Activated T-helper 2 cell treated with anti-CD3 and anti-CD28 coated beads, Interferon-gamma antibody, Interleukin-2, Interleukin-4, amounts not matched to agents 10 μg/mL and 5 μg/mL and 100 μg/mL, durations not matched to agents 14 hours and 24 hours and 36 hours (primary cell): ENCODE measurements at places on chromosomes 12 and 14. TPM values are rescaled to one million over a fixed set of nuclear protein-coding genes. Genes with fewer than 3 reads are reported as not detected.

The NUBPL gene
- 8.7 and 9.5 TPM in 2 replicates for total RNA-seq

- no peak for DNase-seq
Measured at GRCh38 chr12:51185171-51185717, 12.3 kb upstream of the TFCP2 start.

- no peak for DNase-seq
Measured at GRCh38 chr14:25841226-25841625, 756.6 kb downstream of the NOVA1 start.

DNA sequence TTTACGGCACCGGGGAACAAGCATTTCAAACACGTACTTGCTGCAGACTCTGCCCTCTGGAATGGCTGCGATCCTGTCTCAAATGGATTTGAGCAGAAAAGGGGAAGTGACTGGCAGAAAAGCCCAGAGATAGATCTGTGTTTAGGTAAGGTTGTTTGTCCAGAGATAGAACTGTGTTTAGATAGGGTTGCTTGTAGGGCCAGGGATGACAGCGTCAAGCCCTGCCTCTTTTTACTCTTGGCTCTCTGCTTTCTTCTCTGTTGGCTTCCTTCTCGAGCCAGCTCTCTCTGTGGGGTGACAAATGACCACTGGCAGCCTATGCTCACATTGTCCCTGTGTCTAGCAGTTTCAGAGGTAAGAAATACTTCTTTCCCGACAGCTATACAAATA, 11.4 kb downstream of the DGLUCY start:
- DNase-seq, result no peak

The HPD gene
- not detected in 2 replicates for total RNA-seq

GRCh38 chr12:9636150-9636850, 28.6 kb upstream of the KLRB1 start:
- DNase-seq, result no peak

GRCh38 chr12:7068240-7068993, 7.9 kb downstream of the C1S start:
- DNase-seq, result no peak

The SERPINA9 gene
- total RNA-seq, result not detected in 2 replicates

DNA sequence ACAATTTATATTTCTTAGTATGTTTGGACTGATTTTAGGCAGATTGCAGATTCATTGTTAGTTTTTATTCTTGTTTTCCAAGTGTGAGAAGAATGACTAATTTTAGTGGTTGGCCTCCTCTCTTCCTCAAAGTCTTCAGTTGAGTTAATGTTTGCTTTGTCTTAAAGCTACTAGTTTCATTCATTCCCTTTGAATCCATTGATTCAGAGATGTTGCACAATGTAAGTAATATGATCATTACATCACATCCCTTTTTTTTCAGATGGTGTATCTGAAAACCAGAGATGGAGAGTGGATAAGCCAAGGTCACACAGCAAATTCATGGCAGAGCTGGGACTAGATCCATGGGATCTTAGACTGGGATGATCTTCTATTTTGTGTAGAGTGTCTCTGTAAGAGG, 577.5 kb downstream of the BCL11B start:
- no peak for DNase-seq

The TRHDE gene
- not detected in 2 replicates for total RNA-seq

GRCh38 chr12:46109343-46110222, 119.2 kb upstream of the SCAF11 start:
- DNase-seq, result no peak

The HOXC12 gene
- not detected in 2 replicates for total RNA-seq

The TCL1A gene
- not detected in 2 replicates for total RNA-seq

The RAB5B gene
- 47.9 and 51.0 TPM in 2 replicates for total RNA-seq

DNA sequence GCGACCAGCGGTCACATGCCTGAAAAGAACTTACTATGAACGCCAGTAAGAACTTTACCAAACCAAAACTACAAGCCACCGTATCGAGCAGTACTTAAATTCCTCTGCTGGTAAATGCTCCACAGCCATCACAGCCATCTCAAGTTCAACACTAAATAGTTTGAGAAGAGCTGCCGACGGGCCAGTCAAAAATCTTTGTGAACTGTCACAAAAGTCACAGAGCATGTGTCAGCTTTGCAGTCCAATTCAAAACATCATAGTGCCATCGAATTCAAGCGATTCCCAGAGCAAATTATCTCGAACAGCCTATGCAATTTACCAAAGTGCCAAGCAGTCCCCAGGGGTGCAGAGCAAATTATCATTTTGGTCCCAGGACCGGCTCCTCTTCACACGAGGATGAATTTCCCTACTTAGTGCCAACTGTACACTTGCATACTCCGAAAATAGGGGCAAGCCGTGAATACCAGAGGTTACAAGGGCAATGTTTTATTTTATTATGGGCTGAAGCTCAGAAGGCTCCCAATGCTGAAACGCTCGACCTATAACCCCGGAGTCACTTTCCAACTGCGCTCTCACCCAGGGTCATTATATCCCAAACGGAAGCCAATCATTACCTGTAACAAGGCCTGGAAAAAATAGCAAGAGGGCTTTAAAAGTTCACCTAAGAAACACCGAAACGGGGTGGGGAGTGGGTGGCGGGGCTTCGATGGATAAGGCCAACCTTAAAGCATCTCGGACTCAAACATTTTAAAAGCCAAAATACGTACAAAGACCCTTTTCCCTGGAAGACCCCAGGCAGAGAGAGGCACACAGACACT, 1.1 kb downstream of the LRP6 start:
- DNase-seq, result no peak

- no peak for DNase-seq
Measured at GRCh38 chr12:1527789-1528188, 66.6 kb downstream of the FBXL14 start.
